HCT116 (cell line): ENCODE measurements at places on chromosomes 4 and X. TPM values are rescaled to one million over a fixed set of nuclear protein-coding genes. Genes with fewer than 3 reads are reported as not detected.

DNA sequence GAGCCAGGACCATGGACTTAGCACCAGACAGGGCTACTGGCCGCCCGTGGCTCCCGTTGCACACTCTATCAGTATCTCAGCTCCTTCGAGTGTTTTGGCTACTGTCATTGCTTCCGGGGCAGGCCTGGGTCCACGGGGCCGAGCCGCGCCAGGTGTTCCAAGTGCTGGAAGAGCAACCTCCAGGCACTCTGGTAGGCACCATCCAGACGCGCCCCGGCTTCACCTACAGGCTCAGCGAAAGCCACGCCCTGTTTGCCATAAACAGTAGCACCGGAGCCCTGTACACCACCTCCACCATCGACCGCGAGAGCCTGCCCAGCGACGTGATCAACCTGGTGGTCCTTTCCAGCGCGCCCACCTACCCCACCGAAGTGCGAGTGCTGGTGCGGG lies 1.6 kb downstream of the FAT4 start:
- no peak for DNase-seq

DNA sequence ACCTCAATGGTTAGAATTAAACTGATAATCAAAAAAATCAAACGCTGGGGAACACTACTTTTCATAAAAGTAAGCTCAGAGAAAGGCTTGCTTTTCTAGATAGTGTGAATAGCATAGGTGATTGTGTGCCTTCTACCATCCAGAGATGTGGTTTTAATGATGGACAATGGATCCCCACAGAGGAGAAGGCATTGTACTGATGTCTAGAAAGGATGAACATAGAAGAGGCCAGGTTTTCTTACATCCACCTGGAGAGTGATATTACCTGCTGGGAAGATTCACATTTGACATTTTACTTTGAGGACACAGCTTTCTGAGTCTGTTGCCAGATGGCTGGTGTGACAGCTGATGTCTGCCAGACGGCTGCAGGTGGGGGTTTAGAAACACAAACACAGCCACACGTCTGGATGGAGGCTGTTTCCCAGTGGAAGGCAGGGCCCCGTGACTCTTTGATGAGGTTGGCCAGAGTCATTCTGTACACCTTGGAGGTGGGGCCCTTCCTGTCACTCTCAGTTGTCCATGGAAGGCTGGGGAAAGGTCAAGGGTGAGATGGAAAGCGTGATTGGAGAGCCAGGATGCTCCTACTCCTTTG lies 114.4 kb downstream of the PSAPL1 start:
- DNase-seq: no peak

GRCh38 chr4:98822144-98822543 lies 106.8 kb downstream of the EIF4E start:
- no peak for DNase-seq

Gene FAM199X
- 21.1 TPM for total RNA-seq

Gene EGFL6
- total RNA-seq: not detected

GRCh38 chrX:85922821-85923220 lies 124.5 kb downstream of the CHM start:
- DNase-seq: no peak

DNA sequence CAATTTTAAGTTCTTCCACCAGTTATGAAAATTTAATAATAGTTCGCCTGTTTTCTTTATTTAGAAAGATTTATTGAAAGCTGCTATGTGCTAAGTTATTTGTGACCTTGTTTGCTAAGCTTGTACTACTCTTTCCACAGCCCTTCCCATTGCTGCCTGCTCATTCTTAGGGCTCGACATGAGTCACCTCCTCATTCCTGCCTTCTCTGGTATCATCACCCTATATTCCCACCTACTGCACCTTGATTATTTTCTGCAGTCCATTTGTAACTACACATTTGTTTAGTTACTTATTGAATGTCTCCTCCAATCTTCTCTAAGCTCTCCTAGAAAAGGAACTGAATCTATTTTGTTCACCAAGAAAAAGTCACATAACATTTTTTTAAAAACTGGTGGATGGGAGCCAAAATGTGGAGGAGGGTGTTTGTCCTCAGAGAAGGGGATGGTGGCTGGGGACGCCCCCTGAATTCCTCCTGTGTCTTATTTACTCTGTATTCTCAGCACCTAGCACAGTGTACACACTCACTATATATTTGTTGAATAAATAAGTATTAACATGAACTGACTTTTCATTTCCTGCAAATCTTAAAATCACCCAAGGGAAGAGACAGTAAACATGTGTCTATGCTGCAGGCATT lies 3.7 kb upstream of the RAB9A start:
- no peak for DNase-seq

GRCh38 chr4:159770401-159770800 lies 667.5 kb downstream of the RAPGEF2 start:
- DNase-seq: no peak

DNA sequence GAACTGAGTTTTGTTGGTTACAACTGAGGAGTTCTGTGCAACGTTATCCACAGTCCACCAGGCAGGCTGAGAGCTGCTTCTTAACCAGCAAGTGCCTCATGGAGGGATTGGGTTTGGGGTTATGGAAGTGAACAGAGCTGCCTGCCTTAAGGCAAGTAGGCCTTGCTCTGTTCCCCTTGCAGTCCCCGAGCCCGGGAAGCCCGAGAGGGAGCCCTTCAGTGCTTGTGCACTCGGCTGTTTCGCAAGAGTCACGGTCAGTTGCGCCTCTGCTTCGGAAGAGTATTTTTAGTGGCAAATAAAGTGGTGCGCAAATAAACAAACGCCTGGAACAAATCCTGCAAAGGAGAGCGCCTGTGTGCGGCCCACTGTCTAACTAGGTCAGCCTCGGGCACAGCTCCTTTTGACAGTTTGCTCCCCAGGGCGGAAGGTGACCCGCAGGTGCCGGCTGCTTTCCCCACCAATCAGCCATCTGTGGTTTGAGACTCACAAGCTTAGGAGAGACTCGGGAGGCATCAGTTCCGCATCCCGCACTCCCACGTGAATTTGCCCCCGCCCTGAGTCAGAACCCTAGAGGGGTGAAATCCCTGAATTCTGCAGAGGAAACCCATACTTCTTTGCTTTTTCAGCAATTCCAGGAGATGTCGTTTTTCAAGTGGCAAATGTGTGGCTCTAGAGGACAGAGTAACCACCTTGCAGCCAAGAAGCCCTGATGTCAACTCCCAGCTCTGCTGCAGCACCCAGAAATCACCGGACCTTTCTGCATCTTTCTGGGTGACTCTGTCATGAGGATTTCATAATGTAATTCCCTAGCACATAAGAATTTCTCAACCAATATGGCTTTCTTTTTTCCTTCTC lies 56.8 kb downstream of the LGI2 start:
- no peak for DNase-seq

- no peak for DNase-seq
Measured at GRCh38 chrX:137032841-137033773, 688 bp downstream of the GPR101 start.

- peak; percentile 8 for DNase-seq
Measured at GRCh38 chr4:43132010-43132582, 239.6 kb downstream of the GRXCR1 start.
